ENCODE measurements at places on chromosomes 2 and 18.

DNA sequence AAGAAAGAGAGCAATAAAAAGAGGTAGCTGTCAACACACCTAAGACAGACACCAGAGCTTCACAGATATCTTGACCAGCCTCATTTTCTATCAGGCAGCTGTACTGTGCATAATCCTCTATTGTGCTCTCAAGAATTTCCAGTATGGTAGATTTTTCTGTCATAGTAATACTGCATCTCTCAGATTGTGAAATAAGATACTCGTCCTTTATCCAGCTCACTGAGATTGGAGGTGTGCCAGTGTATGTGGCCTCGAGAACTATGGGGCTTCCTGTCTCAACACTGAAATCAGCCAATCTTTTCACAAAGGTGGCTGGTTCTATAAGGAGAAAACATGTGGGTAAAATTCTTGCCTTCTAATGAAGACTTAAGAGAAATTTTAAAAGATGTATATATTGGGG is 88.9 kb downstream of the TTN start:
- H3K4me1 ChIP-seq: peaks cover 3% of the 10 kb centered on the region
- H3K4me3 ChIP-seq: no peak overlapping the region
- no peak overlapping the region for H3K27ac ChIP-seq
- H3K36me3 ChIP-seq: no peaks in the 10 kb centered on the region

GRCh38 chr2:151165105-151165684 is 96.5 kb downstream of the RBM43 start:
- no peak overlapping the region for H3K4me3 ChIP-seq
- no peak overlapping the region for H3K27ac ChIP-seq
- DNase-seq: no peak

GRCh38 chr2:188473306-188473705 is 181.6 kb downstream of the GULP1 start:
- H3K27ac ChIP-seq: no peak overlapping the region
- no peak overlapping the region for H3K4me3 ChIP-seq
- H3K36me3 ChIP-seq: no peaks in the 10 kb centered on the region
- H3K4me1 ChIP-seq: no peaks in the 10 kb centered on the region

GRCh38 chr2:13543550-13543949 is 826.8 kb downstream of the TRIB2 start:
- DNase-seq: no peak
- H3K27ac ChIP-seq: no peak overlapping the region
- H3K4me1 ChIP-seq: no peaks in the 10 kb centered on the region
- no peaks in the 10 kb centered on the region for H3K36me3 ChIP-seq

GRCh38 chr2:48944956-48945355 is 189.4 kb upstream of the LHCGR start:
- no peaks in the 10 kb centered on the region for H3K36me3 ChIP-seq
- H3K27ac ChIP-seq: no peak overlapping the region
- H3K4me1 ChIP-seq: 0 out of 2 replicates have a peak, but pooled peaks cover 2% of the 10 kb centered on the region
- no peaks in the 10 kb centered on the region for H3K27me3 ChIP-seq
- H3K4me3 ChIP-seq: no peak overlapping the region

DNA sequence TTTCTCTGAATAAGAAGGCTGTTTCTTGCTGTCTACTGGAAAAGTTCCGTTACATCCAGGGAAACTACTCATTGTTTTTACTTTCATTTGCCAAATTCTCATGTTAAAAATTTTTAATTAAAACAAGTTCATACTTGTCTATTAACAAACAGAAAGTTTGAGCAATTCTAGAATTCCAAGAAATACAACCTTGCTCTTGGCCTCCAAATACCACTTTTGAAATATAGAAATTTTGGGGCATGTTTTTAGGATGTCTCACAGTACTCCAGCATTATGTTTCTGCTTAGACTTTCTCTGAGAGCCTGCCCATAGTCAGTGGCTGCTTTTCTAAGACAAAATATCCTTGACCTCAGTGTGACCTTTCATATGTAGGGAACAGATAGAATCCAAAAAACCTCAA is 228.7 kb upstream of the RND3 start:
- no peak overlapping the region for H3K27ac ChIP-seq
- no peaks in the 10 kb centered on the region for H3K36me3 ChIP-seq
- DNase-seq: no peak
- no peaks in the 10 kb centered on the region for H3K27me3 ChIP-seq
- no peaks in the 10 kb centered on the region for H3K4me1 ChIP-seq

- peaks cover 3% of the 10 kb centered on the region for H3K4me1 ChIP-seq
- H3K36me3 ChIP-seq: no peaks in the 10 kb centered on the region
- H3K27me3 ChIP-seq: no peaks in the 10 kb centered on the region
- H3K27ac ChIP-seq: no peak overlapping the region
- H3K4me3 ChIP-seq: no peak overlapping the region
- DNase-seq: no peak
These were observed 271.4 kb upstream of the POU3F3 start for GRCh38 chr2:104582471-104582870.

- no peak for DNase-seq
- H3K36me3 ChIP-seq: no peaks in the 10 kb centered on the region
- no peaks in the 10 kb centered on the region for H3K4me1 ChIP-seq
- H3K4me3 ChIP-seq: no peak overlapping the region
- no peak overlapping the region for H3K27ac ChIP-seq
These were observed 860.6 kb upstream of the ZEB2 start for GRCh38 chr2:145380436-145381017.

DNA sequence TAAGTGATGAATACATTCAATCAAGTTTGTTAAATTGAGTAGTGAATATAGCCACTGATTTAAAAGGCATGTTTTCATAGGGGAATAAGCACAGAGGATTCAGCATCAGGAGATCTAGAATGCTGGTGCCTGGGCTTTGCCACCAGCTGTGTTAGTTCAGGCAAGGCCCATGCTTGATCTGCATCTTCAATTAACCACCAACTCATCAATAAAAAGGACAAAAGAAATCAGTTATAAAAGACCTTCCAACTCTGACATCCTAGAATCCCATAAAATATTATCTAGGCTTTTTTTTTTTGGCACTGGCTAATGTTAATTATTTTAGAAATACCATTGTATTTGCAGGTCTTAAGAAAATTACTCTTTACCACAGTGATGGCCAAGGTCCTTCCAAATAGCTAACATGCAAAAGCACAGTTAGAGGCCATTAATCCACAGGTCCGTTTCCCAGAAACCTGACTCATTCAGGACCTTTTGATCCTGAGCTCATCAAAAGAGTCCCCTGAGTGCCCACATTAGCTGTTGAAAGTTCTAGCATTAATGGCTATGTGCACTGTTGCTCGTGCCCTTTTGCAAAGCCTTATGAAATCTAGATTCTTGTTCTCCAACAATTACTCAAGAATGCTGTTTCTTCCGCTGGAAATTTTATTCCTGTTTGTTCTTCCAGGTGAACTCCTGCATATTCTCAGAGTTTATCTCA is 170.0 kb downstream of the CYRIA start:
- no peak overlapping the region for H3K4me3 ChIP-seq
- no peaks in the 10 kb centered on the region for H3K36me3 ChIP-seq

DNA sequence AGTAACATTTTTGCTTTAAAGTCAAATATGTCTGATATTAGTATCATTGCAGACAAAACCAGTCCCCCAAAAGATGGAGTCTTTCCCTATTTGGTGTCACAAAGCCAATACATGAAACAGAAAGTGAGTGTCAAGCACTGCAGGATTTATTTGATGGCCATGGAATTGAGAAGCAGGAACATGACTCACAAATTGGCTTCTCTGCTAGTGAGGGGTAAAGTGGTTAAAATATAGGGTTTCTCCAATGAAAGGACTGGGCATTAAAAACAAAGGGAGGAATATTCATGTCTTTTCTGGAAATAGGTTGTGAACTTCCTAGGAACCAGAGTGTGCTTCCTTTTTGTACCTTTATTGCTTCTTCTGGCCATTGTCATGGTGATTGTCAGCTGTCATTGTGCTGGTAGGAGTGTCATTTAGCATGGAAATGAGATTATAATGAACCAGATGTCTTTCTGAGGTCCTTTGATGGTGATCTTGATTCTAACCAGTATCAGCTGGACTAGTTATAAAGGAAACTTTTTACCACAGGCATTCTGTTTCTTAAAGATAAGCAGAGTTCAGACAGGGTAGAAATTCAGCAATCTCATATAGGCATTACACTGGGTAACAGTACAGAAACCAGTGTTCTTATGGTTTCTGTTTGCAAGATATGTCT is 4.1 kb downstream of the REG1B start:
- no peak for DNase-seq
- no peaks in the 10 kb centered on the region for H3K36me3 ChIP-seq
- no peak overlapping the region for H3K27ac ChIP-seq
- H3K4me3 ChIP-seq: no peak overlapping the region

DNA sequence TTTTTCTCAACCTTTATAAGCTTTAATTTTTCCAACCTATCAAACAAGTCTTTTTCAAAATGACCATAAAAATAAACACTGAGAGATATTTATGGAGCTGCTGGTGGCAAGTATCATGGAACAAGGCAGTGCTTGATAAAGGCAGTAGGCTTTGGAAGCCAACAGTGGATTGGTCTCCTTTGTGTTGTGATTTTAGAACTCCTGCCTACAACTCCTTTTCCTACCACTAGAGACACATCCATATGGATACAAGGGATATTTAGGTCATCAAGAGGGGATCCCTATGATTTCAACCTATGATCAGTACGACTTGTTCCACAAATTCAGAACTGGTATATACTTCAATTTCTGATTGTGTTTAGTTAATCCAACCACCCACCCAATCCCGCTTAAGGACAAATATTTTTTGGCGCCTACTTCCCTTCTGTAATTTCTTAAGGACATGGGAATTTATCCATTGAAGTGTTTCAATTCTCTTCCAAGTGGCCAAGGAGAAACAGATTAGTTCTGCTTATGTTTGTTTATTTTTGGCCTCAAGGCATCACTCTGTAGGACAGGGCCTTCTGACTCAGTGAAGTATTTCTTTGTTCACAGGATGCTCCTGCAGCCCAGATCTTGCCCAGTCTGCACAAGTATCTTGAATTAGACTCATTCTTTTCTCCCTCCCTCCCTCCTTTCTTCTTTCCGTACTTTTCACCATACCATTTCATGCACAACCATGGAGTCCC is 2119.6 kb upstream of the PIK3C3 start:
- no peaks in the 10 kb centered on the region for H3K4me1 ChIP-seq
- no peaks in the 10 kb centered on the region for H3K36me3 ChIP-seq
- DNase-seq: no peak

- DNase-seq: no peak
- no peaks in the 10 kb centered on the region for H3K36me3 ChIP-seq
These were observed 52.6 kb upstream of the KIDINS220 start for GRCh38 chr2:8889978-8890377.
